RWPE2 (cell line): ENCODE measurements at places on chromosomes 6 and 20.
A peak's percentile ranks its signal among the peaks of the same experiment; 100 is the strongest.

GRCh38 chr6:160388922-160389321, 40.7 kb downstream of the SLC22A3 start:
- no peak overlapping the region for H3K4me3 ChIP-seq
- H3K27ac ChIP-seq: peak overlapping the region; percentile 91
- no peaks in the 10 kb centered on the region for H3K36me3 ChIP-seq
- H3K4me1 ChIP-seq: peaks cover 55% of the 10 kb centered on the region
- no peak for DNase-seq

GRCh38 chr6:118207947-118208346, 300.9 kb downstream of the SLC35F1 start:
- H3K36me3 ChIP-seq: no peaks in the 10 kb centered on the region
- no peaks in the 10 kb centered on the region for H3K27me3 ChIP-seq
- no peak for DNase-seq
- H3K4me1 ChIP-seq: no peaks in the 10 kb centered on the region
- no peak overlapping the region for H3K4me3 ChIP-seq
- no peak overlapping the region for H3K27ac ChIP-seq

- H3K4me1 ChIP-seq: peaks cover 5% of the 10 kb centered on the region
- DNase-seq: no peak
- H3K4me3 ChIP-seq: no peak overlapping the region
Observed at GRCh38 chr20:48405909-48406308, 421.9 kb downstream of the PREX1 start.

- H3K4me1 ChIP-seq: no peaks in the 10 kb centered on the region
- H3K27me3 ChIP-seq: no peaks in the 10 kb centered on the region
- H3K27ac ChIP-seq: no peak overlapping the region
- no peak for DNase-seq
- no peaks in the 10 kb centered on the region for H3K36me3 ChIP-seq
Observed at GRCh38 chr6:71187141-71187540, 101.5 kb upstream of the OGFRL1 start.

DNA sequence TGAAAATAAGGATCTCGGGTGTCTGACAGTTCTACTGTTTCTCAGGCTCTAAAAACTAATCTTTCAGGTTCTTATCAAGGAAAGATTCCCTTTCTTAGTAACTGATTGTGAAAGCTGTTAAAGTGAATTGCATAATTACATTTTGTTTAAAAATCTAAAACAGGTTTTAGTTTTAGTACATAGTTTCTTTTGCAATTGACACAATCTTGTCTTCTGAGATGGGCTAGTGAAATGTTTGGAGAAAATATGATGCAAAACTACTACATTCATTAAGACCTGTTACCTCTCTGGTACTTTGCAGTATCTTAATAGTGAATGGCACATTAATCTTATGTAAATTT, 298.4 kb downstream of the UTRN start:
- H3K4me3 ChIP-seq: no peak overlapping the region
- H3K27me3 ChIP-seq: no peaks in the 10 kb centered on the region
- no peaks in the 10 kb centered on the region for H3K4me1 ChIP-seq
- DNase-seq: no peak

- no peaks in the 10 kb centered on the region for H3K27me3 ChIP-seq
- H3K27ac ChIP-seq: no peak overlapping the region
- no peak overlapping the region for H3K4me3 ChIP-seq
- no peaks in the 10 kb centered on the region for H3K36me3 ChIP-seq
- no peak for DNase-seq
Observed at GRCh38 chr6:3321875-3322274, 63.1 kb downstream of the PSMG4 start.
